ENCODE measurements at places on chromosomes 11 and 22.

DNA sequence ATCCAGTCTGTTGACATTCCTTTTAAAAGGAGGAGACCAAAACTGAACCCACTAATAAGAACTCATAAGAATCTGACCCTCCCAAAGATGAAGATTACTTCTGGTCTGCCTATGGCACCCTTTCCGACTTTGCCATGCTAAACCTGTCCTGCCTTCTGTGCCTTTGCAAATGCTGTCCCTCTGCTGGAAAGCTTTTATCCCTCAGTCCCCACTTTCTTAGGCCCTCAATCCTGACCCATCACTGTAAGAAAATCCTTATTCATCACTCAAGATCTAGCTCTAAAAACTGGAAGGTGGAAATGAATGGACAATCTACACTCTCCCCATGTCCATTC, 10.4 kb downstream of the MPZL3 start:
- DNase-seq, result no peak

DNA sequence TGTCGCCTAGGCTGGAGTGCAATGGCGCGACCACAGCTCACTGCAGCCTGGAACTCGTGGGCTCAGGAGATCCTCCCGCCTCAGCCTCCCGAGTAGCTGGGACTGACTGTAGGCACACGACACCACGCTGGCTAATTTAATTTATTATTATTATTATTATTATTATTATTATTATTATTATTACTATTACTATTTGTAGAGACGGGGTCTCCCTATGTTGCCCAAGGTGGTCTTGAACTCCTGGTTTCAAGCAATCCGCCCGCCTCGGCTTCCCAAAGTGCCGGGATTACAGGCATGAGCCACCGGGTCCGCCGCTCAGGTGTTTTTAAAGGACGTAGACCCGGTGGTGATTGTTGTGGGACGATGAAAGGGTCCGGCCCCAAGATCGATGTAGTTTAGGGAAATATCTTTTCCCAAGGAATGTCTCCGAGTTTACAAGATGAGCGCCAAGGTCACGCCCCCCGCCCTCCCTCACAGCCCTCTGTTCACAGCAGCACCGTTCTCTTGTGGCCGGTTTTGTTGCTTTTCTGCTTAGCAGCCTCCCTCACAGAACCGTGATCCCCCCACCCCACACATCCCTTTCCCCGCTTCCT, 728 bp upstream of the POGLUT3 start:
- DNase-seq, result no peak

- DNase-seq, result no peak
Measured at GRCh38 chr11:129973068-129973467, 29.6 kb downstream of the PRDM10 start.

GRCh38 chr11:17598700-17599459, 51.8 kb downstream of the OTOG start:
- peak; percentile 12 for DNase-seq

- no peak for DNase-seq
Measured at GRCh38 chr11:73945396-73945795, 5.4 kb upstream of the DNAJB13 start.

GRCh38 chr11:13320688-13321087, 43.1 kb downstream of the BMAL1 start:
- no peak for DNase-seq

- no peak for DNase-seq
Measured at GRCh38 chr11:3971756-3972404, 116.4 kb downstream of the STIM1 start.

DNA sequence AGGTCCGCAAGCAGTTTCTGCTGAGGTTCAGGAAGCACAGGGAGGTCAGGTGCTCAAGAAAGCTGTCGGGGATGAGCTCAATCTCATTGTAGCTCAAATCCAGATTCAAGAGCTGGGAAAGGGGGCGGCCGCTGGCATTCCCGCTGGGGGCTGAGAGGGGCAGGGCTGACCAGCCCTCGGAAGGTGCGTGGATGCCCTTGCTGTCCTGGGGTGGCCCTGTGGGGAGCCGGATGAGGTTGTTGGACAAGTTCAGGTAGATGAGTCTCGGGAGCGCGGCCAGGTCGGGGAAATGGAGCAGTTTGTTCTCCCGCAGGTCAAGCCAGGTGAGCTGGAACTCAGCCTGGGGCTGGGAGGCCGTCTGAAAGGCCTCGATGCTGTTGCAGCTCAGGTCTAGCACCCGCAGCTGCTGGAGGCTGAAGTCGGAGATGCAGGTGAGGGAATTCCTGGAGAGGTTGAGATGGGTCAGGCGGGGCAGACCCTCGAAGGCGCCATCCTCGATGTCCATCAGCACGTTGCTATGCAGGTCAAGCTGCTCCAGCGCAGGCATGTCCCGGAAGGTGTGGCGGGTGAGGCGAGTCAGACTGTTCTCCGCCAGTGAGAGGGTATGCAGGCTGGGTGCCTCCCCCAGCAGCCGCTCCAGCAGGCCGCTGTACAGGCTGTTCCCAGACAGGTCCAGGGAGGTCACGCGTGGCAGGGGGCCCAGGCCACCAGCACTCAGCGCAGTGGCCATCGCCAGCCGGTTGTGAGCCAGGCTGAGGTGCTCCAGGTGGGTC, 9.8 kb downstream of the LRRC32 start:
- no peak for DNase-seq

- DNase-seq, result no peak
Measured at GRCh38 chr22:50018608-50019285, 6.2 kb upstream of the IL17REL start.

- no peak for DNase-seq
Measured at GRCh38 chr22:39942439-39943230, 17.6 kb upstream of the TMA7B start.

- DNase-seq, result no peak
Measured at GRCh38 chr11:116342148-116342547, 430.6 kb downstream of the BUD13 start.

DNA sequence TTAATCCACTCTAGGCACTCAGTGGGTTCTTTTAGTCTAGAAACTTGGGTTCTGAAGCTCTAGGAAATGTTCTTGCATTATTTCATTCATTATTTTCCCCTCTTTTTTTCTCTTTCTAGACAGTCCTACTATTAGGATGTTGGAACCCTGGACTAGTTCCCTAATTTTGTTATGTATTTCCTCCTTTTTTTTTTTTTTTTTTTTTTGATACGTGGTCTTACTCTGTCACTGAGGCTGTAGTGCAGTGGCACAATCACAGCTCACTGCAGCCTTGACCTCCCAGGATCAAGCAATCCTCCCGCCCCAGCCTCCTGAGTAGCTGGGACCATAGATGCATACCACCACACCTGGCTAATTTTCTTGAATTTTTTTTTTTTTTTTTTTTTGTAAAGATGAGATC, 9.4 kb downstream of the UPB1 start:
- no peak for DNase-seq

- DNase-seq, result no peak
Measured at GRCh38 chr22:17514084-17514483, 49.2 kb upstream of the SLC25A18 start.

DNA sequence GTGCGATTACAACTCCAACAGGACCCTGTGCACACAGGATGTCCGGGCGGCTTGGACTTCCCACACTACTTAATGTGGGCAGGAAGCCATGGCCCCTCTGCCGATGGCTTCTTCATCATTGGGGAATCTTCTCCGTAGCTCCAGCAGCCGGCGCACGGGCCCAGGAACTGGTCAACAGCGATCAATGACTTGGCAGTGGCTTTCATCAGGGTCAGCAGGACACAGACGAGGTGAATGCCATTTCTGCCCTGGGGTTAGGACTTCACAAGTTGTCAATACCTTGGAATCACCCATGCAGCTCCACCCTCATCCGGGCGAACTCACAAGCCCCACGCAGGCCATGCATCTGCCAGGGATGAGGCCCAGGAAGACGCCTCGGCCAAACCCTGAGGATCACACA, 645.7 kb downstream of the BRD1 start:
- DNase-seq, result no peak

- DNase-seq, result no peak
Measured at GRCh38 chr11:58928691-58929090, 10.6 kb upstream of the GLYATL1 start.

GRCh38 chr11:88480223-88480622, 142.7 kb upstream of the CTSC start:
- DNase-seq, result no peak

- no peak for DNase-seq
Measured at GRCh38 chr11:59186130-59186594, 14.2 kb downstream of the DTX4 start.

DNA sequence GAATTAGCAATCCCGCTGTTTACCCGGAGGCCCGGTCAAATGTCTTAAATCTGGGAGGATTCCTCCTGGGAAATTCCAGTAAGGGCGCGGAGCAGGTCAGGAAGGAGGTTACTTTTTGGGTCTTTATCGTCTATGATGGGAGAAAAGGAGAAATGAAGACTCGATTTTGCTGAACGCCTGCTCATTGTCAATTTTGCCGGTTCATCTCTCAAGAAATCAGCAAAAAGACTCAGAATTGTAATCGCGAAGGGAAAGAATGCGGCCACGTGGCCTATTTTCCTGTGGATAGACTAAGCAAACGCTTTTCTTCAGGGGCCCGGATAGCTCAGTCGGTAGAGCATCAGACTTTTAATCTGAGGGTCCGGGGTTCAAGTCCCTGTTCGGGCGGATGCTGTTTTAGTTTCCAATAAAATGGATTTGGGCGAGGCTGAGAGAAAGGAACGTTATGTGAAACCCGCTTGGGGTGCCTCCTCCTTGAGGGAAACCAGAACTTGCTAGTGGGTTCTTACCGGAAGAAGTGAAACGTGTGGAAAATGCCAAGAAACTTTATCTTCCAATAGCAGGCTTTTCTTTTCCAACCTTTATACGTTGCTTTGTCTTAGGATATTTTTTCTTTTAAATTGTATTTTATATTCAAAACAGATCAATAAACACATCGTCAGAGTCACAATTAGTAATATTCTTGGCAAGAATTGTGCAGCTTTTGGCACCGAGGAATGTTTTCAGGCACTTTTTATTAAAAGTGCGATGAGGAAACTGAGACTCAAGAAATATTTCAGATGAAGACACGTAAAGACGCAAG, 45.0 kb downstream of the OR4D9 start:
- DNase-seq, result no peak

DNA sequence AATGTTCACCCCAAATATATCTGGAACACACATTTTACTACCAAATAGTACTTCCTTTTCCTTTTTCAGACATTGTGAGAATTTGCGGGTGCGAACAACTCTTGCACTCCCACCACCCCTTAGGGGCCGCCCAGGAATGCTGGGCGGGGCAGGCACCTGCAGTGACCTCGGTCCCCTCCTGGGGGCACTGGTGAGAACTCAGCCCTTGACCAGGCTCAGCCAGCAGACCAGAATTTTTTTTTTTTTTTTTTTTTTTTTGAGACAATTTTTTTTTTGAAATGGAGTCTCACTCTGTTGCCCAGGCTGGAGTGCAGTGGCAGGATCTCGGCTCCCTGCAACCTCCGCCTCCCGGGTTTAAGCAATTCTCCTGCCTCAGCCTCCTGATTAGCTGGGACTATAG, 75.8 kb downstream of the ARHGAP8 start:
- DNase-seq, result no peak

DNA sequence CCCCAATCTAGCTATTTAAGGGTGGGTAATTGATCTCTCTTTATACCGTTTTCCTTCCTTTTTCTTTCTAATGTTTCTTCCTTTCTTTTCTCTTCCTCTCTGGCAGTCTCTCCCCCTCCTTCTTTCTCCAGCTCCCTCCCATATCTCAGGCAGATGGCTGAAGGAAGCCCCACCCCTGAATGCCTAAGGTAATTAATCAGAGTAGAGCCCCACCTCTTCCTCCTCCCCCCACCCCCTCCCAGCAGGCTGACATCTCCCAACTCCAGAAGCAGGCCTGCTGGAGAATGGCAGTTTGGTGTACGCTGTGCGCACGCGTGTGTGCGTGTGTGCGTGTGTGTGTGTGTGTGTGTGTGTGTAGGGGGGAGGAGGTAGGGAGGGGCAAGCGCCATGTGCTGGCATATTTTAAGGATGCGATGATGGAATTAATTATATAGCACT, 122.6 kb downstream of the APOL5 start:
- peak; percentile 54 for DNase-seq

GRCh38 chr11:829847-830294, 2.2 kb downstream of the CRACR2B start:
- no peak for DNase-seq

- no peak for DNase-seq
Measured at GRCh38 chr11:27421819-27422494, 50.6 kb downstream of the LGR4 start.

DNA sequence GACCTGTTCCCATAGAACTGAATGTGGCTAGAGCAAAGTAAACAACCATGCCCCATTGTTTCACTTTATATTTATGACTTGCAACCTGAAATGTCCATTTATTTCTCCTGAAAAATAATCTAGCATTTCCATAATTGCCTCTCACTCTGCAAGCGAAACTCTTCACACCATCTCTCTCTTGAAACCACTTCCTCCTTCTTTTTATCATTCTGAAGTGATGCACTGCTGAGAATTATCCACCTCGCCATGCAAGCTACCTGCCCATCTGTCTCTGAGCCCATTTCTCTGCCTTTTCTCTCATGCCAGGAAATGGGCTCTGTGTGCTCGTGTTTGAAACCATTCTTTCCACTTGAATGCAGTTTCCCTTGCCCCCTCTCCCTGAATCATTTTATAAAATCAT, 13.5 kb downstream of the MRGPRX3 start:
- no peak for DNase-seq

GRCh38 chr22:24893341-24894070, 53.0 kb downstream of the LHFPL7 start:
- DNase-seq, result no peak

DNA sequence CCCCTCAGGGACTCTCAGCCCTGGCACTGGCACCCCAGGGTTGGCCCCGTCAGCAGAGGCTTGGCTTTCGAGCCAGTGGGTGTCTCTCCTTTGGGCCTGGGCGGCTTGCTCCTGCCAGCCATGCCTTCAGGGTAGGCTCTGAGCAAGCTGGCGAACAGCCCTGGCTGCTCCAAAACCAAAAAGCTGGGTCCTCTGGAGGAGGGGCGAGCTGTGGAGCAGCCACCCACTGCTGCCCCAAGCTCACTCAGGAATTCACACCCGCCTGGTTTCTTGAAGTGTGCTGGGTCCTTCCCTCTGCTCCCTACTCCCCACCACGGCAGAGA, 6.2 kb downstream of the YDJC start:
- DNase-seq, result no peak

GRCh38 chr11:77301510-77301909, at the start of gene GDPD4:
Gene GDPD4, minus strand, starts transcription at chr11:77301686. Its CDS starts 16,549 bp downstream, at chr11:77285137.
- DNase-seq, result no peak

GRCh38 chr11:35629914-35630313, 11.7 kb downstream of the FJX1 start:
- no peak for DNase-seq

- no peak for DNase-seq
Measured at GRCh38 chr11:12764187-12764914, 90.1 kb downstream of the TEAD1 start.

DNA sequence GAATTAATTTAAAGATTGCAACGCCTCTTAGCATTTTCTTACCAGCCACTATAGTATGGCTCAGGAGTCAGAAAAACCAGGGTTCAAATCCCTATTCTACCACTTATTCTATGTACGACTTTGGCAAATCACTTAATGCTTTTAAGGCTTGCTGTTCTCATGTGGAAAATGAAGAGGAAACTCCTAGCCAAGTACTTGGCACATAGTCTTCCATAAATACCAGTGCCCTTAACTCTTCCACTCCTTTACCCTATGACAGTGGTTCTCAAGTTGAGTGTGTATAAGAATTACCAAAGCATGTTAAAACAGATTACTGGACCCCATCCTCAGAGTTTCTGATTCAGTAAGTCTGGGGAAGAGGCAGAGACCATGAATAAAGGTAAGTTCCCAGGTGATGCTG, 107.6 kb downstream of the RBFOX2 start:
- DNase-seq, result no peak
